ENCODE measurements at places on chromosomes 6 and 20. TPM values are rescaled to one million over a fixed set of nuclear protein-coding genes. Genes with fewer than 3 reads are reported as not detected.

The SIRPB1 gene
- 0.27 TPM for total RNA-seq

The WFDC8 gene
- not detected for total RNA-seq

The SLC16A10 gene
- 4.5 TPM for total RNA-seq

The VGLL2 gene
- 2.4 TPM for total RNA-seq

The RBM24 gene
- total RNA-seq = 189 TPM

The CCDC170 gene
- 0.36 TPM for total RNA-seq

The MARCKS gene
- 21.0 TPM for total RNA-seq

The RGS17 gene
- 0.16 TPM for total RNA-seq

The BMP7 gene
- 19.9 TPM for total RNA-seq

The MEI4 gene
- total RNA-seq = 0.52 TPM

The GNAS-AS1 gene
- 0.25 TPM for total RNA-seq

The MOG gene
- 14.7 TPM for total RNA-seq

The TMEM217 gene
- 0.80 TPM for total RNA-seq

The RSPO3 gene
- 0.27 TPM for total RNA-seq

The IL17A gene
- not detected for total RNA-seq

The BMP6 gene
- 5.2 TPM for total RNA-seq

The HRH3 gene
- total RNA-seq = not detected

The GSTA2 gene
- not detected for total RNA-seq

The LAMA5 gene
- 70.9 TPM for total RNA-seq

The OR12D3 gene
- not detected for total RNA-seq
